Bladder microvascular endothelial cell (primary cell): ENCODE measurements at places on chromosomes 7 and 10. TPM values are rescaled to one million over a fixed set of nuclear protein-coding genes. Genes with fewer than 3 reads are reported as not detected.

Gene GTF2IRD1
- 3.1 and 6.9 TPM in 2 replicates for total RNA-seq

Gene CDH23
- total RNA-seq, result under 0.01 and 0.06 TPM in 2 replicates

Gene PTN
- 0.16 TPM in 1 of 2 replicates, not detected in the other for total RNA-seq

Gene FAM171A1
- 13.9 and 45.1 TPM in 2 replicates for total RNA-seq

Gene INPP5A
- total RNA-seq, result 23.9 and 29.8 TPM in 2 replicates

Gene PNLIP
- not detected in 2 replicates for total RNA-seq
